ENCODE measurements at places on chromosomes 13 and 19.

GRCh38 chr19:15449620-15450527 is at the start of gene WIZ:
TSS of gene WIZ (minus strand) at chr19:15449956. CDS start at chr19:15448307, 1,649 bp downstream.
- peak; percentile 89 for DNase-seq

DNA sequence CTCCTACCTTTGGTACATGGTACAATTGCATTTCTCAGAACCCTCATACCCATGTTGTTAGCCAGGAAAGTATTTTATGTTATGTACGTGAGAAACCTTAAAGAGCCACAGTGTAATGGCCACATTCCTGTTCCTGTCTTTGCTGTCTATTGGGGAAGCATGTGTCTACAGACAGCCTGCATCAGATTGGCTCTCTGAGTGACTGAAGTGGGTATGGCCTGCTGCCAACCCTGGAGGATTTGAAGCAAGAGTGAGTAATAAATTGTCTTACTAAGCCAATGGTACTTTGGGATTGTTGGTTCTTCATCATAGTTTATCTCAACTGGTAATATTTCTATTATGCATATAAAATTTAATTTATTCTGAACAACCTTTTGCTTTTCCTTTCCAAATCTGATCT is 574.1 kb downstream of the LMO7 start:
- no peak for DNase-seq

- no peak for DNase-seq
These were observed 60.8 kb downstream of the F2RL3 start for GRCh38 chr19:16949496-16950023.

GRCh38 chr19:49224879-49225278 is 67.3 kb downstream of the TRPM4 start:
- DNase-seq = peak; percentile 53

DNA sequence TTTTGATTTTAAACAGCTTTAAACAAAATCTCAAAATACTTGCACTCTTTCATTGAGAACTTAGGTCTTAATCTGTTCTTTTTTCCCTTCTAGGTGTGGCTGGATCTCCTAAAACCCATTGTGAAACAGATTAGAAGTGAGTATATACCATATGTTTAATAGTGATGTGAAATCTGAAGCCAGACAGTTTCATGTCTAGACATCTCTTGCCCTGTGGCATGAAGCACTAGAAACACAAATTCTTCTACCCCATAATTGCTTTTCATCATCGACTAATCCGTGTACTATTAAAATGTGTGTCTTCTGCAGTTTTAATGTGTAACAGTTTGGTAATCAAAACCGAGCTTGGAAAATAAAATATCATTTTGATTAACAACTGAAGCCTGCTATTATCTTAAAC is 188.2 kb upstream of the RNF113B start:
- no peak for DNase-seq

GRCh38 chr19:4186087-4186993 is 3.9 kb downstream of the ANKRD24 start:
- peak; percentile 91 for DNase-seq

GRCh38 chr13:67619351-67619994 is 389.3 kb upstream of the PCDH9 start:
- DNase-seq = no peak

- DNase-seq = no peak
These were observed 14.7 kb upstream of the POSTN start for GRCh38 chr13:37613236-37613635.

- no peak for DNase-seq
These were observed 25.7 kb upstream of the PNMA8B start for GRCh38 chr19:46521241-46521868.

DNA sequence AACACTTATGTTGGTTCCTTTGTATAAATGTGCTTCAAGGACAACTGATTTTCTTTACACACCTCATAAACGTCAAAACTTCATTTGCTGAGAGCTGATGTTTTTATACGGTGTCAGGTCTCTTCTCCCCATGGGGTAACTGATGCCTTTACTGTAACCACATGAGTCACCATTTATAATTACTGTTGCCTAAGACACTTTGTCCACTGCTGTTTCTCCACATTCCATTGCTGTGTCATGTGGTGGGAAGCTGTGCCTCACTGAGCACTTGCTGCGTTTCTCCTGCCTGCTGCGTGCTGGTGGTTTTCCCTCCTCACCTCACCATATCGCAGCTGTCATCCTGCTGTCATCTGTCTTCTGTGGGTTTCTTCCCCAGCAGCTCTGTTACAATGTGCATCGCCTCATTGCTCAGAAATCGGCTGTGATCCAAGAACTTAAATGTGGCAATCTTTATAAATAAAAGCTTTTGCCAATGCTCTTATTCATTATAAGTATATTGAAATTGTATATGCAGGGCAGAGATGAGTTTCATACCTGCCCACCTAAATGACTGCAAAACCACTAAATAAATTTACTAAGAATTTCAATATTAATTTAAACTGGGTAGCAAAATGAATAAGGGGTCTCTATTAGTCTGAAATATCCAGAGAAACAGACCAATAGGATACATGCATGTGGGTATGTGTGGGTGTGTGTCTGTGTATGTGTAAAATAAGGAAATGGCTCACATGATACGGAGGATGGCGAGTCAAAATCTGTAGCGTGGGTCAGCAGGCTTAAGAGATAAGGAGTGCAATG is 547.0 kb upstream of the SLITRK5 start:
- no peak for DNase-seq

- peak; percentile 93 for DNase-seq
These were observed at the start of gene CRTC1 for GRCh38 chr19:18683109-18683957. TSS of gene CRTC1 (plus strand) at chr19:18683680. CDS start at chr19:18683703, 23 bp downstream.

DNA sequence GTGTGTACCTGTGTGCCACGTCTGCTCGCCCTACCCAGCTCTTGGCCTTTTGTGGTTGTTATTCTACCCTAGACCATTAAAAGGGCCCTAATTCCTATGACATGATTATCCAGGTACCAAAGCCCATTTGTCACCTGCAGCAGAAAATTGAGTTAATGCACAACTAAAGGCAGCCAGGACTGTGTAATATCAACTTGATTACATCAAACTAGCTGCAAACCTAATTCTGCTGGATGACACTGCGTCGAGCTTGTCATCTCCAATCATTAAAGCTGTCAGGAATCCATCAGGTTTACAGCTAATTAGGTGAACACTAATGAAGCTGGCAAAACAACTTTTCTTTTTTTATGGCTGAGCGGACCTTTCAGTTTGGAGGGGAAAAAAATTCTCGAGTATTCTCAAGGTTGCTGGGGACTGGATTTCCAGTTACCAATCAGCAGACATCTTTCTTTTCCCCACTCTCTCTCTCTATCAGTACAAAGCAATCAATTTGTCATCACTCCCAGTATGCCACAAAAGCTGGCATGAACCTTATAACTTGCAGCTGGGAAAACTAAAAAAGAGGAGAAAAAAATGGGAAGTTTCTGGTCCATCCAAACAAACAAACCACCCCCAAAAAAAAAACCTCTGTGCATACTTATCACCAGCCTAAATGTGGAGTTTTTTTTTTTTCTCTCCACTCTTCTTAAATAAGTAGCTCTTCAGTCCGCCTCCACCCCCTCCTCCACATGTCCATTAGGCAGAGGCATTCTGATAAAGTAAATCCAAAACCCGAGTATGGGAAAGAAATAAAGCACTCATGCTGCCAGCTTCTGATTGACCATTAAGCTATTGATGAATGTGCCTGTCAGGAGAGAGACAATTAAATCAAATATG is 2.8 kb downstream of the TSHZ3 start:
- DNase-seq = no peak

- DNase-seq = no peak
These were observed 6.8 kb upstream of the LRFN1 start for GRCh38 chr19:39327363-39328045.

DNA sequence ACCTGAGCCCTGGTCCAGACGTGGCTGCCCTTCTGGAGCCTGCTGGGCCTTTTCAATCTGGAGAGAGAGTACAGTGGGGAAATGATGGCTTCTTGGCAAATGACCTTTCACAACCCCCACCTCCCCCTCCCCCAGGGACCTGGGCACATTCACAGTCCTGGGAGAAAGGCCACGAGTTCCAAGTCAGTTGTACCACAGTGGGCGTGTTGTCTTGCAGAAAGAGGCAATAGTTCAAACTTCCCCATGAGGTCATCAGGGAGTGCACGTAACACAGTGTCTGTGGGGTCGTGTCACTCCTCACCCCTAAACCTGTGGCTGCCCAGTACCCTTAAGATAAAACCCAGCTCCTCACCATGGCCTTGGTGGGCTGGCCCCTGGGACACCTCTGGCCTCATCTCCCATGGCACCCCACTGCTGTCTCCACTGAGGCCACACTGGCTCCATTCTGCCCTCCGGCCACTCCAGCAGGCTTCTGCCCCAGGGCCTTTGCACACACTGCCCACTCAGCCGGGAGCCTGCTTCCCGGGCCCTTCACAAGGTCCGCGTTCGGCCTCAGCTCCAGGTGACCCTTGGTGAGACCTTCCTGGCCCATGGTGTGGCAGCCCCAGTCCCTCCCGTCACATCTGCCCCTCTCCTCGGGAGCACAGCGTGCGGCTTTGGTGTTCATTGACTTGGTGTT is 13.3 kb downstream of the PLIN4 start:
- no peak for DNase-seq

- DNase-seq = no peak
These were observed 1.6 kb upstream of the POU4F1 start for GRCh38 chr13:78604782-78605611.
